ENCODE measurements at places on chromosomes 2 and 18.

- H3K4me1 ChIP-seq = no peaks in the 10 kb centered on the region
- no peak overlapping the region for H3K27ac ChIP-seq
- H3K36me3 ChIP-seq = no peaks in the 10 kb centered on the region
- H3K4me3 ChIP-seq = no peak overlapping the region
- H3K27me3 ChIP-seq = no peaks in the 10 kb centered on the region
These were observed 113.6 kb upstream of the STK17B start for GRCh38 chr2:196284866-196285557.

DNA sequence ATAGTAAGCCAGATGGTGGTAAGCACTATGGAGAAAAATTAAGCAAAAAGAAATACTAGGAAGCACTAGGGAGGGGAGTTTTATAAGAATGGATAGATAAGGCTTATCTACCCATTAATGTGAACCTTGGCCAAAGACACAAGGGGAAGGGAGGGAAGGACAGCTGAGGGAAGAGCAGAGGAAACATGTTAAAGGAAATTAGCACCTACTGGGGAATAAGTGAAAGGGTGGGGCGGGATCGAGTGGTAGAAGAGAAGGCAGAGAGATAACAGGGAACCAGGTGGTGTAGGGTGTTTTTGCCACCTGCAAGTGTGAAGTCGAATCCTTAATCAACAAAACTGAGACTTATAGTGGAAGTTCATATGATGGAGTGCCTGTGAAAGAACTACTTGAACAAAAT, 1.7 kb downstream of the UNC80 start:
- H3K4me3 ChIP-seq = no peak overlapping the region
- no peak for DNase-seq
- H3K36me3 ChIP-seq = no peaks in the 10 kb centered on the region
- H3K27ac ChIP-seq = no peak overlapping the region
- H3K4me1 ChIP-seq = no peaks in the 10 kb centered on the region

DNA sequence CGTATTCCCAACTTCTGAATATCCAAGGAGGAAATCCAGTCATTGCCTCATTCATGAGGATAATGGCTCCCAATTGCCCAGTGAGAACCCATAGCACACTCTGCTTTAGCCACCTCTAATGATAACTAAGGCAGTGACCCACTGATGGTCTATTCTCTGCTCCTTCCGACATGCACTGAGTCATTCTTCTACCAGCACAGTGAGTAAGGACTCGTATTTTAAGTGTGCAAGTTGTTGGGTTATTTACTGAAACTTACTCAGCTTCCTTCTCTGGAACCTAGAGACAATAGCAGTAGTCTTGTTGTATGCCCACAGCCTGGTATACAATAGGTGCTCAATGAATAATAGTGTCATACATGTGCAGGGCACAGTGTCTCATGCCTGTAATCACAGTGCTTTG, 81.1 kb upstream of the ZNF397 start:
- no peak overlapping the region for H3K27ac ChIP-seq
- no peaks in the 10 kb centered on the region for H3K27me3 ChIP-seq
- no peaks in the 10 kb centered on the region for H3K4me1 ChIP-seq
- H3K36me3 ChIP-seq = no peaks in the 10 kb centered on the region

GRCh38 chr2:177489719-177490301, 97.2 kb downstream of the AGPS start:
- no peaks in the 10 kb centered on the region for H3K36me3 ChIP-seq
- H3K4me3 ChIP-seq = no peak overlapping the region
- no peaks in the 10 kb centered on the region for H3K4me1 ChIP-seq
- H3K27ac ChIP-seq = no peak overlapping the region
- no peaks in the 10 kb centered on the region for H3K27me3 ChIP-seq
- no peak for DNase-seq

GRCh38 chr2:229582151-229582550, 132.2 kb downstream of the DNER start:
- no peaks in the 10 kb centered on the region for H3K27me3 ChIP-seq
- H3K27ac ChIP-seq = peak overlapping the region; percentile 81
- H3K4me3 ChIP-seq = no peak overlapping the region
- peak; percentile 61 for DNase-seq

DNA sequence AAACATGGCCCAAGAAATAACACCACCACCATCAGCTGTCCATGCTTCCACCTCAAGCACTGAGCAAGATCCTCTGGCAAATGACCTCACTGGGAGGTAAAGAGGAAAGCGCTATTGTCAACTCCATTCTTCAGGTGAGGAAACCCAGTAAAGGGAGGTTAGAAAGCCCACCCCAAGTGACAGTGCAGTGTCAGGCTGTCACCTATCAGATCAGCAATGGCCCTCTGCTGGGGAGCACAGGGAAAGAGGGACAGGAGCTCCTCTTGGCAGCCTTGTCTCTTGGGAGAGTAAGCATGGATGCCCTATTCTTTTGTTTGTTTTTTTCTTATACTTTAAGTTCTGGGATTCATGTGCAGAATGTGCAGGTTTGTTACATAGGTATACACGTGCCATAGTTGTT, 104.3 kb upstream of the DAPL1 start:
- H3K36me3 ChIP-seq = no peaks in the 10 kb centered on the region
- no peak overlapping the region for H3K4me3 ChIP-seq
- H3K27me3 ChIP-seq = no peaks in the 10 kb centered on the region
- H3K27ac ChIP-seq = no peak overlapping the region
- no peak for DNase-seq

DNA sequence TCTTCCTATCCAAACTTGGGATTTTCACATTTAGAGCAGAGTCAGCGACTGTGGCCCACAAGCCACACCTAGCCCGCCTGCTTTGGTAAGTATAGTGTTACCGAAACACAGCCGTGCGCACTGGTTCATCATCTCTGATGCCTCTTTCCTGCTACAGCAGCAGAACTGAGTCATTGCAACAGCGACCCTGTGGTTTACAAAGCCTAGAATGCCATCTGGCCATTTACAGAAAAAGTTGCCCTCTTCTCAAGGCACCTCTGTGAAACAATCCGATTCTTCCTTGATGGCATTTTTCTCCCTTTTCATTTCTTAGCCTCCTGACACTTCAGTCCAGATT, 10.7 kb upstream of the IAH1 start:
- no peaks in the 10 kb centered on the region for H3K27me3 ChIP-seq
- H3K36me3 ChIP-seq = no peaks in the 10 kb centered on the region
- DNase-seq = no peak
- no peaks in the 10 kb centered on the region for H3K4me1 ChIP-seq

- H3K36me3 ChIP-seq = no peaks in the 10 kb centered on the region
- no peaks in the 10 kb centered on the region for H3K4me1 ChIP-seq
- H3K27ac ChIP-seq = no peak overlapping the region
These were observed 94.6 kb downstream of the PMAIP1 start for GRCh38 chr18:59994357-59994756.

DNA sequence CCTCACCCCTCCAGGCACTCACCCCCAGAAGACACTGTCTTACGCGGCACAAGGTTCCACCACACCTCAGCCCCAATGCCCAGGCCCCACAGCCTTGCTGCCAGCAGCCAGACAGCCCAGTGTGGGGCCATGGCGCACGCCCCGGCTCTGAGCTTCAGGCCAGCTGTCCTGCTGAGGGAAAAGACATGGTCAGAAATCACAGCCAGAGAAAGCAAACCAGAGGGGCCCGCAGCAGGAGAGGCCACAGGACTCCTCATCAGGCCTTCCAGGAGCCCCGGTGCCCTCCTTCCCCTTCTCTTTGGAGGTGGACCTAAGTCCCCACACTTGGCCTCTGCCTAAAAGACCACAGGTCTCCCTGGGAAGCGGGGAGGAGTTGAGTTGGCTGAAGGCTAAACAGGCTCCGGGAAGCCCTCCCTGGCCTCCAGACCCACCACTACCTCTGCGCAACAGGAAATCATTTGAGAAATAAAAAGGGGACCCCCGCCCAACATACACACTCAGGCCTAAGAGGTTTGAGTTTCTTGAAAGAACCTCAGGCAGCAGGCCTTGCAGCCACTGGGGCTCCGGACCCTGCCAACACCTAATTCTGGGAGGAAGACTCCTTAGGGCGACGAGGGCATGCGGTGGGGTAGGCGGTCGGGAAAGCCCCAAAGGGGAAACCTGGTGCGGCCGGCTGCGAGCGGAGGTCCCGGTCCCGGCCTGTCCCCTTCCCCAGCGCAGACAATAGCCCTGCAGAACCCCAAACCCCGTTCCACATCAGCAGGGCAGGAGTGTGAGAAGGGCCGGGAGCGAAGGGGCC, 1.9 kb downstream of the SEMA4C start:
- H3K36me3 ChIP-seq = no peaks in the 10 kb centered on the region
- peak overlapping the region; percentile 100 for H3K4me3 ChIP-seq
- H3K27ac ChIP-seq = peak overlapping the region; percentile 100

DNA sequence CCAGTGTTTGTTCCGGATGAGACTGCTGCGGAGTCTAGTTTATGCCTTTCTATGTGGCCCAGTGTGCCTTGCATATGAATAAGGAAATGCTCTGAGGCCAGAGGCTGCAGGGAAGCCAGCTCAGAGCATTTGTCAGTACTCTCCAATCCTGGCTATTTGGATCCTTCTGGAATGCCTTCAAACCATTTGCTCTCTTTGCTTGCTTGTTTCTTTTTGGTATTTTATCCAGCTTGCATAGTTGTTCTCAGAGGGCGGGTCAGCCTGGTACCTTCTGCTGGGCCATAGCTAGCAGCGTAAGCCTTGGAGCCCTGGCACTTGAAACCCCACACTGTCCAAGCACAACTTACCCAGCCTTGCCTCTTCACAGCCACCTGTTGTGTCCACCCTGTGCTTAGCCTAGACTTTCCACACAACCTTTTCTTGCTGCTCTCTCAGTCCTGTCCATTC, 20.5 kb downstream of the CENPO start:
- H3K4me1 ChIP-seq = no peaks in the 10 kb centered on the region
- no peaks in the 10 kb centered on the region for H3K27me3 ChIP-seq
- no peak overlapping the region for H3K27ac ChIP-seq
- no peaks in the 10 kb centered on the region for H3K36me3 ChIP-seq

DNA sequence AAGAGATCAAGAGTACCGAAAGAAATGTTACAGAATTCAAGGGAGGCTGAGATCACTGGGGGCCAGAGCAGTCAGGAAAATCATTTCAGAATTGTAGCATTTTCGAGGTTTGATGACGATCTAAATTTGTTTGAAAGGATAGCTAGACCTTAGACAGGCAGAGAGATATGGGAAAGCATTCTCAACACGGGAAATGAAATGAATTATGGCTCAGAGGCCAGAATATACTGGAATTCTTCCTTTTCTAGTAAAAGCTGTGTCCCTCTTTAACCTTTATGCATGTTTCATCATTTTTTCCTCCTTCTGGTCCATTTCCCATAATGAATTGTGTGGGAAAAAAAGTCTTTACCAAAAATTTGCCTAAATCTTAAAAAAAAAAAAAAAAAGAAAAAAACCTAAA, 78.8 kb downstream of the NABP1 start:
- H3K36me3 ChIP-seq = no peaks in the 10 kb centered on the region
- H3K4me1 ChIP-seq = no peaks in the 10 kb centered on the region
- no peaks in the 10 kb centered on the region for H3K27me3 ChIP-seq
- DNase-seq = no peak

GRCh38 chr2:162746310-162746709, 92.3 kb downstream of the KCNH7 start:
- no peaks in the 10 kb centered on the region for H3K36me3 ChIP-seq
- H3K4me1 ChIP-seq = no peaks in the 10 kb centered on the region
- H3K27ac ChIP-seq = no peak overlapping the region
- H3K4me3 ChIP-seq = no peak overlapping the region
- no peak for DNase-seq
- no peaks in the 10 kb centered on the region for H3K27me3 ChIP-seq

GRCh38 chr2:46471-47345, at the start of gene FAM110C:
Gene FAM110C (minus strand): TSS chr2:46505. CDS start chr2:46385, 120 bp downstream.
- no peaks in the 10 kb centered on the region for H3K36me3 ChIP-seq
- peak; percentile 63 for DNase-seq
- H3K27me3 ChIP-seq = no peaks in the 10 kb centered on the region
- H3K4me3 ChIP-seq = peak within 1 kb of the TSS; percentile 79

- H3K27ac ChIP-seq = no peak overlapping the region
- no peaks in the 10 kb centered on the region for H3K4me1 ChIP-seq
- DNase-seq = no peak
- no peak overlapping the region for H3K4me3 ChIP-seq
- no peaks in the 10 kb centered on the region for H3K36me3 ChIP-seq
These were observed 282.9 kb upstream of the TNP1 start for GRCh38 chr2:217142649-217143266.

DNA sequence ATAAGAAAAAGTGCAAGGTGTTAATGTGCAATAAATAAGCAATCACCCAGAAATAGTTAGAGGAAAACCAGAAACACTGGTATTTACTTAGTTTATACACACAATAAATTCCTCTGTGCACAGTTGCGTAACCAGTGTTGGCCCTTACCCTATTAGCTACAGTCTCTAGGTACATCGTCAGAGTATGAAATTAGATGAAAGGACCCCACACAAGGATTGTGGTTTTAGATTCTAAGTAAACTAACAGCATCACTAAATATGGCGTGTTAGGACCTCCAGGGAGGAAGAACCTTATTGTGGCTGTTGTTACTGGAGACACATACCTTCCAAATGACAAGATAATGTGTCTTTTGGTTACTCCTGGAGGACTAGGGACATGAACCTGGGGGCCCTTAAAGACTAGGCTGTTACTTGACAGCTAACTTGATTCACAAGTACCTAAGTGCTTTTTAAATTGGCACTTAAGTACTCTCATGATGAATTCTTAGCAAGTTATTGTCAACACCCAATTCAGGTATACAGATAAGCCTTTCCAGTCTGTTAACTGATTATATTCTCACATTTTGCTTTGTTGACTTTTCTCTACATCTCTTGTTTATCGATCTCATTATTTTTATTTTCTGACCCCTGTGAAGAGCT, 115.3 kb downstream of the FEZ2 start:
- no peak overlapping the region for H3K4me3 ChIP-seq
- no peak for DNase-seq
- no peak overlapping the region for H3K27ac ChIP-seq
- no peaks in the 10 kb centered on the region for H3K27me3 ChIP-seq
- H3K4me1 ChIP-seq = peaks cover 12% of the 10 kb centered on the region

GRCh38 chr2:105754011-105754410, 9.3 kb downstream of the NCK2 start:
- H3K27ac ChIP-seq = no peak overlapping the region
- H3K36me3 ChIP-seq = no peaks in the 10 kb centered on the region
- no peaks in the 10 kb centered on the region for H3K4me1 ChIP-seq
- no peaks in the 10 kb centered on the region for H3K27me3 ChIP-seq

GRCh38 chr2:160890667-160891352, 269.4 kb upstream of the TANK start:
- no peaks in the 10 kb centered on the region for H3K36me3 ChIP-seq
- no peaks in the 10 kb centered on the region for H3K27me3 ChIP-seq
- DNase-seq = no peak
- no peaks in the 10 kb centered on the region for H3K4me1 ChIP-seq

- H3K4me3 ChIP-seq = peak within 1 kb of the TSS; percentile 59
- H3K4me1 ChIP-seq = no peaks in the 10 kb centered on the region
- H3K36me3 ChIP-seq = no peaks in the 10 kb centered on the region
- no peaks in the 10 kb centered on the region for H3K27me3 ChIP-seq
- DNase-seq = peak; percentile 39
- peak within 1 kb of the TSS; percentile 75 for H3K27ac ChIP-seq
These were observed at the start of gene ANKRD29 for GRCh38 chr18:23662309-23663263. Gene ANKRD29 (minus strand): TSS chr18:23662911. CDS start chr18:23662730, 181 bp downstream.

- H3K4me1 ChIP-seq = no peaks in the 10 kb centered on the region
- no peaks in the 10 kb centered on the region for H3K36me3 ChIP-seq
These were observed 221.7 kb downstream of the PHLPP1 start for GRCh38 chr18:62937065-62937464.

- H3K36me3 ChIP-seq = no peaks in the 10 kb centered on the region
- H3K4me1 ChIP-seq = no peaks in the 10 kb centered on the region
- H3K4me3 ChIP-seq = no peak overlapping the region
- H3K27ac ChIP-seq = no peak overlapping the region
These were observed 399.8 kb downstream of the TMEM182 start for GRCh38 chr2:103161456-103162289.

Data from uterus (tissue), 4 donors.